ENCODE measurements at places on chromosomes 6 and 20. TPM values are rescaled to one million over a fixed set of nuclear protein-coding genes. Genes with fewer than 3 reads are reported as not detected.

Gene ZNF318
- total RNA-seq, result 7.7 TPM

Gene ZNF391
- total RNA-seq, result 0.81 TPM

Gene NT5E
- total RNA-seq, result 49.2 TPM

Gene DEF6
- total RNA-seq, result 2.6 TPM

Gene SGK2
- total RNA-seq, result 15.6 TPM
